NCI-H2171 treated with DMSO at 0.1 percent for 48 hours (cell line): ENCODE measurements at places on chromosomes 16 and 17.

DNA sequence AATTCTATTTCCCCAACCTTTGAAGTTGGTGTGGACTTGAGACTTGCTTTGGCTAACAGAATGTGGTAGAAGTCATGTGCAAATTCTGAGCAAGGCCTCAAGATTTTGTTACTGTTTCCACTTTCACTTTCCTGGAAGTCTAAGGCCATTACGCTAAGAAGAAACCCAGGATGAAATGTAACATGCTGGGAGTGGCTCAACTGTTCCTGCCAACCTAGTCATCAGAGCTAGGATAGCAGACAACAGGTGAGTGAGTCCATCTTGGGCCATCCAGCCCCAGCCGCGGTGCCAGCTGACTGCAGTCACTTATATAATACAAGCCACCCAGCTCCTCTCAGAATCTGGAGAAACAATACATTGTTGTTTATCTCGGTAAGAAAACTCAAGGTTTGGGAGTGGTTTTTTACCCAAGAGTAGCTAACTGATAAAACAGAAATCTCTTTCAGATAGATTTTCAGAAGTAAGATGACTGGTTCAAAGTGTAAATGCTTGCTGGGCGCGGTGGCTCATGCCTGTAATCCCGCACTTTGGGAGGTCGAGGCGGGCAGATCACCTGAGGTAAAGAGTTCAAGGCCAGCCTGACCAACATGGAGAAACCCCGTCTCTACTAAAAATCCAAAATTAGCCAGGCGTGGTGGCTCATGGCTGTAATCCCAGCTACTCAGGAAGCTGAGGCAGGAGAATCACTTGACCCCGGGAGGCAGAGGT, 10.7 kb upstream of the STX4 start:
- no peak for DNase-seq

GRCh38 chr17:80447790-80448189, 28.6 kb downstream of the NPTX1 start:
- DNase-seq = no peak

- no peak for DNase-seq
Measured at GRCh38 chr16:10558305-10558704, 22.1 kb downstream of the EMP2 start.

GRCh38 chr17:34095106-34095505, 160.0 kb upstream of the CCL2 start:
- no peak for DNase-seq

DNA sequence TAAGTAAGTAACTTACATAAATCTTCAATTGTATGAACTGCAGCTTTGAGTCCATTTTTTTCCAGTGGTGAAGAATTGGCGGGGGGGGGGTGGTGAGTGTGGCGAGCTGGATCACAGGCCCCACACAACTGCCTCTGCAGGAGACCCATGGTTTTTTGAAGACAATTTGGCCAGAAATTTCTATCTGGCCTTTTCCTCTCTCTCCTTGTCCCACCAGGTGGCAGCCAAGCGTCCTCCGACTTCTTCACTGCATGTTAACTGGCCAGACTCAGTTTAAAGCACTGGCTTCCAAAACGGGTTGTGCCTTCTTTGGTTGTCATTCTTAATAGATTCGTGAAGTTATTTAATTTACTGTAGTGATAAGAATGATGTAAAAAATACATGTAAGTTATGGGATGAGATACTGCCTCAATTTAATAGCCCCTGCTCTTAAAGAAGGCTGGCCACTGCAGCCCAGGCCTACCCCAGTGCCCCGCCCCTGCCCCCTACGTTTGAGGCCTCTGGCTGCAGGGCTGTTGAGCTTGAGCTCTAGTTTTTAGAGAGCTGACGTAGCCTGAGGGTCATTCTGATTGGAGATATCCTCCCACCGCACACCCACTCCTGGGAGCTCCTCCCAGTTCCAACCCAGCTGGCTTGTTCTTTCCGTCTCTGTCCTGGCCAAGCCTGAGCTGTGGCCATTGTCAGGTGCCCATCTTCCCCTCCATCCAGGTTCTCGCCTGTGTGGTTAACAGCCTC, 36.4 kb downstream of the AKAP1 start:
- peak; percentile 40 for DNase-seq

- DNase-seq = no peak
Measured at GRCh38 chr16:5349670-5350517, 252.3 kb upstream of the EEF2KMT start.

- DNase-seq = no peak
Measured at GRCh38 chr17:3615160-3615870, 6.1 kb upstream of the TRPV1 start.

DNA sequence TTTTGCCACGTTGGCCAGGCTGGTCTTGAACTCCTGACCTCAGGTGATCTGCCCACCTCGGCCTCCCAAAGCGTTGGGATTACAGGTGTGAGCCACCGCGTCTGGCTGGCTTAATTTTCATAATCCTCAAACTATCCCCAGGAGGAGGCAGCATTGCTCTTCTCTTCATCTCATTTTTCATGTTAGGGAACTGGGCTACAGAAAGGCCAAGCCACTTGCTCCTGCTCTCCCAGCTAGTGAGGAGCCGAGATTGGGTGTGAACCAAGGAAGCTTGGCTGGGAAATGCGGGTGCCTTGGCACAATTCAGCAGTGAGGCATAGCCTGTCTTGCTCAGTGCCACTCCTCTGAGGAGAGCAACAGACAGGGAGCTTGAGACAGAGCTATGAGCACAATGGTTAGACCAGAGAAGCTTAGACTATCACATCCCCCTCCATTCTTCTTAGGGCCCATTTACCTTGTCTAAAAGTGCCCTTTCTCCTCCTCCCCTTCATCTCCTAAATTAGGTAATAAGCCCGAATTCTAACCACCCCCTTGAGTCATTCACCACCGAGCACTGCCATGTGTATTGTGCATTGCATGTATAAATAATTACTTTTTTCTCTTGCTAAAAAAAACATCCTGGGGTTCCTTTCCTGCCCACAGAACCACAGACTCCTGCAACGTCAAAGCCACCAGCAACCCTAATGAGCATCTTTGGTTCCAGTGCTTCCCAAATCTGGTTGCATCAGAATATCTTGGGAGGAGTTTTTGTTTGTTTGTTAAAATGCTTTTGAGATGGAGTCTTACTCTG, 20.0 kb upstream of the KIF19 start:
- peak; percentile 29 for DNase-seq

GRCh38 chr16:17273142-17273561, 197.6 kb downstream of the XYLT1 start:
- DNase-seq = no peak

GRCh38 chr16:50298591-50299507, 32.5 kb downstream of the ADCY7 start:
- DNase-seq = no peak

DNA sequence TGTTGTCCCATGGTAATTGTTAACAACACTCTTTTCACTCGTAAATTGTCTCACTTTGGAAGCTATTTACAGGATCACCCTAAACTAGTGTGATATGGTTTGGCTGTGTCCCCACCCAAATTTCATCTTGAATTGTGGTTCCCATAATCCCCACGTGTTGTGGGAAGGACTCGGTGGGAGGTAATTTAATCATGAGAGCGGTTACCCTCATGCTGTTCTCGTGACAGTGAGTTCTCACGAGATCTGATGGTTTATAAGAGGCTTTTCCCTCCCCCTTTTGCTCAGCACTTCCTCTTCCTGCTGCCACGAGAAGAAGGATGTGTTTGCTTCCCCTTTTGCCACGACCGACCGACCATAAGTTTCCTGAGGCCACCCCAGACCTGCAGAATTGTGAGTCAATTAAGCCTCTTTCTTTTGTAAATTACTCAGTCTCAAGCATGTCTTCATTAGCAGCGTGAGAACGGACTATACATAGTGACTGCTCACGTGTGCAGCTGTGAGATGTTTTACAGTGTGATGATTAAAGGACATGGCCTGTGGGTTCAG, 34.4 kb downstream of the DNAH3 start:
- DNase-seq = no peak
